ENCODE measurements at places on chromosomes 2 and 18.
A peak's percentile ranks its signal among the peaks of the same experiment; 100 is the strongest.

- no peak for DNase-seq
These were observed 62.0 kb downstream of the ANKRD44 start for GRCh38 chr2:197248623-197249022.

GRCh38 chr2:107804608-107805498 is 21.8 kb upstream of the RGPD4 start:
- DNase-seq: no peak

- DNase-seq: no peak
These were observed 295.2 kb downstream of the SRBD1 start for GRCh38 chr2:45315861-45316260.

DNA sequence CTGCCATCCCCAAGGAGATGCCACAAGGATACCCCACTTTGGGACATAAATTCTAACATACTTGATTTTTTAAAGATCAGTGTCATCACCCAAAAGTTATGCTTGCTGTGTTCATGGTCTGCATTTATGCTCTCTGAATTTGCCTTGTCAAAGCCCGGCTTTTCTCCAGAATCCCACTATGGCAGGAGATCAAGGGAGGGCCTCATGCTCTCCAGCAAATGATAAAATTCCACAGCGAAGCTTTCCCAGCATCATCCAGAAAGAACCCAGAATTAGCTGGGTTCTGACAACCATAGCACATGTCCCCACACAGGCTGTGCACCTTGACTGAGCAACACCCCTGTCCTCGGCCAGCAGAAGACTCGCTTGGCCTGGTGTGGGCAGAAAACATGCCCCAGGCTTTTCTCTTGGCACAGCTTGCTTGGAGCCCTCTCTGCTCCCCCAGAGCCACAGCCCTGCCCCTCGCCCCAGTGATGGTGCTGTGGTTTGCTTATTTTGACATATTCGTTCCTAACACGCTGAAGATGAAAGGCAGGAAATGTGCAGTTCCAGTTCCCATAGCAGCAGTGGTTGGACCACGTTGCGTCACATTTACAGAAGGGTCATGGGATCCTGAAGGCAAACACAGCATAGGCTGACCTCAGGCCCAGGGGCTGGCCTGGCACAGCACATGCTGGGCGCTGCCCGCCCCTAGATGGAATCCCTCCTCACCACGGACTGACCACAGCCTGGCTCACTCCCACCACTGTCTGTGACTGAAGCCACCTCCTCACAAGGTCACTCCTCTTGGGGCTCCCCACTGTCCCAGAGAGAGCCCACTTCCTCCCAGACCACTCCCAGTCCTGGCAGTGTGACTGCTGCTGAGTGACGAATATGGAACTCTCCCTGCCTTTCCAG is 14.1 kb upstream of the CHRNA1 start:
- peak; percentile 38 for DNase-seq

DNA sequence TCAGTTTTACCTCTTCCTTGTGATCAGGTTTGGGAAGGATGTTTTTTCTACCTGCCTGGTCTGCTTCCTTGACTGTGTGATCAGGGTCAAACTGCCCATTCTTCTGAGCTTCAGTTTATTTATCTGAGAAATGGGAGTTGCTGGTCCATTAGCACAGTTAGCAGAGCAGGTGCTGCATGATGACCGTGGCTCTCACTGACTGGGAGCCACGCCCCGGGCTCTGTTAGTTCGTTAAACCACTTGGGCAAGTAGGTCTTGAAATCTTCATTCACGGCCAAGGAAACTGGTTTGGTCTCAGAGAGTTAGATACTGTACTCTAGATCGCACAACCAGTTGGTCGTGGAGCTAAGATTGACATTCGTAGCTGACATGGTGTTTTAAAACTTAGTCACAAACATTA is 41.7 kb downstream of the INPP5D start:
- DNase-seq: no peak

GRCh38 chr2:73701968-73702665 is 35.0 kb downstream of the TPRKB start:
- no peak for DNase-seq

Data from stimulated activated CD4-positive, alpha-beta T cell treated with anti-CD3 and anti-CD28 coated beads, TNF-alpha, amount 100 ng/mL, for 1 hour (primary cell).